ENCODE measurements at places on chromosomes 7 and 10.

GRCh38 chr7:131335639-131336381 is 8.1 kb downstream of the MKLN1 start:
- DNase-seq: no peak

- DNase-seq: peak; percentile 45
Measured at GRCh38 chr10:119335671-119336353, 128.4 kb downstream of the GRK5 start.

- DNase-seq: no peak
Measured at GRCh38 chr7:152344253-152344652, 91.5 kb downstream of the KMT2C start.

DNA sequence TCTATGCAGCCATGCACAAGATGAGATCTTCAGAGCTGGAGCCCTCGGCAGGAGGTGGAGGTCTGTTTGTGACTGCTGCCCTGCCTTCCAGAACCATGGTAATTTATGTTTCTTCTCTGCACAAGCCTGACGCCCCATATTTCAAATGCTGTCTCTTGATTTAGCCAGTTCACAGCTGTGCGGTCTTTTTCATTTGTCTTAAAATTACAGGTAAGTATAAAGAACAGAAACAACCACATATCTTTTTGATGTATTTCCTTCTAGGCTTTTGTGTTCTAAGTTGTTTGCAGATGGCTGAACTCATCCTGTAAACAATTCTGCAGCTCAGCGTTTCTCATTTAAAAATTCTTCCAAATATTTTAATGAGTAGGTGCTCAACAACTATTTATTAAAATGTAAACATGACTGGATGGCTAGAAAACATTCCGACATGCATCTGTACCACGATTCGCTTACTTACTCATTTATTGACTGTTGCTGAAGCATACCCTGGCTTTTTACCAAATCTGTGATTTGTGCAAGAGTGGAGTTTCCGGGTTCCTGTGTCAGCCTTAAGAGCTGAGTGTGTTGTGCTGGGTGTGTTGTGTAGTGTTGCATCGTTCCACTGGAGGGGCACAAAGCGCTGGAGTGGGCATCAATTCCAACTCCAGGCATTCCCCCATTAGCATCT is 58.9 kb downstream of the PIP4K2A start:
- peak; percentile 95 for DNase-seq

DNA sequence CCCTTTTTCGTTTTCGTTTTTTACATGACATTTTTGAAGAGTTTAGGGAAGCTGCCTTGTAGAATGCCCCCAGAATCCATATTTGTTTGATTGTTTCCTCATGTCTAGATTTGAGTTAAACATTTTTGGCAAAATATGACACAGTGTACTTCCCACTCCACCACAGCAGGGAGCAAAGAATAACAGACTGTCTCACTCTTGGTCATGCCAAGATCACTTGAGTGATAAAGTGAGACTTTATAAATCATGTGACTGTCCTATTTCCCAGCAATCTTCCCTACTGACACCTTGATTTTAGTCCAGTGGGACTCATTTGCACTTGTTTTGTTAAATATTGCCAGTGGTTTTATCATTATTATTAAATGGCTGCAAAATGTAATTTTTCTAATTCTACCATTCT is 44.4 kb upstream of the USP6NL start:
- DNase-seq: peak; percentile 34

DNA sequence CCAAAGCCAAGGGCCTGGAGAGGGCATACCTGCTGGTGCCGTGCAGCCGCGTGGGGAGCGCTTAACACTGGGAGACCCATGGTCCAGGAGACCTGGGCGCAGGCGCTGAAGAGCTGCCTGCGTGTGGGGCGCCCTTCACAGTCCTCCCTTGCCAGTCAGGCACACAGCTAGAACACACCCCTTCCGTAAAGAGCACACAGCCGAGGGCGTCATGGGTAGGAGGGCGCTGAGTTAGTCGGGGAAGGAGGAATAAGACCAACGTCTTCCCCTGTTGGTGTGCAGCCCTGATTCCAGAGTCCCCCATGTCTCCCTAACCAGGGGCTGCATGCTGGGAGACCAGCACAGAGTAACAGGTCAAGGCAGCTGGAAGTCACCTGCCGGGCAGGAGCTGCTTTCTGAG is 273.9 kb downstream of the USP6NL start:
- DNase-seq: no peak

DNA sequence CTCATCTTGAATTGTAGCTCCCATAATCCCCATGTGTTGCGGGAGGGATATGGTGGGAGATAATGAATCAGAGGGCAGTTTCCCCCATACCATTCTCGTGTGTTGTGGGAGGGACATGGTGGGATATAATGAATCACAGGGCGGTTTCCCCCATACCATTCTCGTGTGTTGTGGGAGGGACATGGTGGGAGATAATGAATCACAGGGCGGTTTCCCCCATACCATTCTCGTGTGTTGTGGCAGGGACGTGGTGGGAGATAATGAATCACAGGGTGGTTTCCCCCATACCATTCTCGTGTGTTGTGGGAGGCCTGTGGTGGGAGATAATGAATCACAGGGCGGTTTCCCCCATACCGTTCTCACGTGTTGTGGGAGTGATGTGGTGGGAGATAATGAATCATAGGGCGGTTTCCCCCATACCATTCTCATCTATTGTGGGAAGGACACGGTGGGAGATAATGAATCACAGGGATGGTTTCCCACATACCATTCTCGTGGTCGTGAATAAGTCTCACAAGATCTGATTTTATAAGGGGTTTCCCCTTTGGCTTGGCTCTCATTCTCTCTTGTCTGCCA is 271.0 kb downstream of the MAD1L1 start:
- DNase-seq: peak; percentile 98

- DNase-seq: peak; percentile 79
Measured at GRCh38 chr10:101272229-101272868, 43.1 kb upstream of the LBX1 start.

- DNase-seq: no peak
Measured at GRCh38 chr10:11894381-11895107, 71.4 kb downstream of the PROSER2 start.

- no peak for DNase-seq
Measured at GRCh38 chr7:24336461-24336860, 52.5 kb downstream of the NPY start.

DNA sequence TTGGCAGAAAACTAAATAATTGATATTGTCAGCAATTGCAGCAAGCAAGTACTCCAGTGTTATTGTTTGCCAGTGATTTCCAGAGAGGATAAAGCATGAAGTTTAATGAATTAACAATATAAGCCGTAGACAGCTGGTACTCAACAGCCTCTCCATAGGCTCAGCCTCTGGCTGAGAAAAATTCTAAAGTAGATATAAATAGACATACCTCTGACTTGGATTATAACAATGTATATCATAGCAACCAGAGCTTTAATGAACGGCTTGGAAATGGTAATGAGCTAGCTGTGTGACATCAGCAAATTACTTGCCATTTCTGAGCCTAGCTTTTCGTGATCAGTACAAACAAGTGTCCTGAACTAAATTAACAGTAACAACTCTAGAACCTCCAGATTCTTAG is 1055.4 kb upstream of the AUTS2 start:
- DNase-seq: no peak

- no peak for DNase-seq
Measured at GRCh38 chr7:148481971-148482626, 108.5 kb upstream of the C7orf33 start.

- DNase-seq: peak; percentile 68
Measured at GRCh38 chr7:27606270-27607209, 56.1 kb downstream of the HIBADH start.

- DNase-seq: no peak
Measured at GRCh38 chr10:485776-486175, 203.7 kb downstream of the DIP2C start.

DNA sequence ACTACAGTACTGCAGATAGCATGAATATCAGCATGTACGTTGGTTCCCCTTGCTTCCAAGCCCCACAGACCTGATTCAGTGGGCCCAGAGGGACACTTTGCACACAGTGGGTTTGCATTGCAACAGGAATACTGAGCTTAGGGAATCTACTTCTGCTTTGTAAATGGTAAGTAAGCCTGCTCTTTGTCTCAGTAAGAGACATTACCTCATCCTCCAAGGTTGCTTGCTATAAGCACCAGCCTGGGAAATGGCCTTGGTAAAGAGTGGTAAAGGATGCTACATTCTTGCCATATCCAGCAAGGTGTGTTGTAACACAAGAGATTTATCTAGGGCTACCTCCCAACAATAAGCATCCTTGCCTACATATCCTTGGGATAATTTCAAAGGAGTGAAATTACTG is 730.5 kb downstream of the INHBA start:
- DNase-seq: no peak

- no peak for DNase-seq
Measured at GRCh38 chr7:128066395-128066794, 35.2 kb upstream of the LRRC4 start.

DNA sequence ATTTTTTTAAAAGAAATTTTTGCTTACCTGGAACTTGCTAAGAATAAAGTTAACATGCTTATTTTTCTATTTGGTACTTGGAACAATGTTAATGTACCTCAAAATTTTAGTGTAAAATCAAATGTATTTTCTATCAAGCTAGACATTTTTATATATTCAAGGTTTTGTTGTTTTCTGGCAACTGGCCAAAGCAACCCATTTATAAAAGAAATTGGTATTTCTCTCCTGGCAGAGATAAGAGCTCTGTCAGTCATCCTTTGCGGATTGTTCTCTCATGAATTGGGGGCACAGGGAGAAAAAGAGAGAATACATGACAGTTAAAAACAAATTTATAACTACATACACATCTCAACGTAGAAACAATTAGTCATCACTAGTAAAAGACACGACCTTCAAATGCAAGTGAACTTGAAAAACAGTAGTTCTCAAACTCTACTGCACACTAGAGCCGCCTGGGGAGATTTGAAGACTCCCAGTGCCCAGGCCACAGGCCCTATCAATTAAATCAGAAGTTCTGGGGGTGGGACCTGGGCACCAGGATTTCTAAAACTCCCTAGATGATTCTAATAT is 152.4 kb upstream of the LAMB4 start:
- no peak for DNase-seq
